Activated CD4-positive, alpha-beta T cell treated with anti-CD3 and anti-CD28 coated beads, Interleukin-2, amount 10 ng/mL, durations not matched to agents 7 days and 5 days (primary cell): ENCODE measurements at places on chromosomes 12 and 14.

DNA sequence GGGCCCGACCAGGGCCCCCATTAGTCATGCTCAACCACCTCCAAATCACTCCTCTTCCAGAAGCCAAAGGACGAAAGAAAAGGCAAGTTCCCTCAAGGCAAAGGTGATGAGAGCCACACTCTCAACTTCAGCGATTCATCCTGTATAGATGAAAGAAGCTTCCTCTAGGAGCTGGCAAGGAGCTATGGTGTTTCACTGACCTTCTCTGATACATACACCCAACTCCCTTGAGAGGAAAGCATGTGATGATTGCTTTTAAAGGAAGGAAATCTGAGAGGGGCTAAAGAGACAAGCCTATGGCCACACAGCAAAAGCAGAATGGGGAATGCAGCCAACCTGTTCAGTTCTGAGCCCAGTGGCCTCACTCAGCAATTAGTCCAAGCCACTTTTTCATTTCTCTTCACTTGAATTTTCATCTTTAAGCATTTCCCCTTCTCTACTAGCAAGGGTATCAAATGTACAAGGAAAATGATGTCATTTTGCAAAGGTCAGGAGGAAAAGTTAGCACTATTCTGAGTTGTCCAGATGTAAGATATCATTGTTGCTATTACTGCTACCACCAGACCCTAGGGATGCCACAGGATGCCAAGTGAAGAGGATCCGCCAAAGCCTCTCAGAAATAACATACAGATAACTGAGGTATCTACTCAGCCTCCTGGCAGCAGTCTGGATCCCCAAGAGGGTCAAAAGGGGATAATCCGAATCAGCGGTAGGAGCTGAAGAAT is 82.5 kb downstream of the MAP3K9 start:
- DNase-seq: no peak

- no peak for DNase-seq
These were observed 47.3 kb upstream of the FOS start for GRCh38 chr14:75231320-75231719.

DNA sequence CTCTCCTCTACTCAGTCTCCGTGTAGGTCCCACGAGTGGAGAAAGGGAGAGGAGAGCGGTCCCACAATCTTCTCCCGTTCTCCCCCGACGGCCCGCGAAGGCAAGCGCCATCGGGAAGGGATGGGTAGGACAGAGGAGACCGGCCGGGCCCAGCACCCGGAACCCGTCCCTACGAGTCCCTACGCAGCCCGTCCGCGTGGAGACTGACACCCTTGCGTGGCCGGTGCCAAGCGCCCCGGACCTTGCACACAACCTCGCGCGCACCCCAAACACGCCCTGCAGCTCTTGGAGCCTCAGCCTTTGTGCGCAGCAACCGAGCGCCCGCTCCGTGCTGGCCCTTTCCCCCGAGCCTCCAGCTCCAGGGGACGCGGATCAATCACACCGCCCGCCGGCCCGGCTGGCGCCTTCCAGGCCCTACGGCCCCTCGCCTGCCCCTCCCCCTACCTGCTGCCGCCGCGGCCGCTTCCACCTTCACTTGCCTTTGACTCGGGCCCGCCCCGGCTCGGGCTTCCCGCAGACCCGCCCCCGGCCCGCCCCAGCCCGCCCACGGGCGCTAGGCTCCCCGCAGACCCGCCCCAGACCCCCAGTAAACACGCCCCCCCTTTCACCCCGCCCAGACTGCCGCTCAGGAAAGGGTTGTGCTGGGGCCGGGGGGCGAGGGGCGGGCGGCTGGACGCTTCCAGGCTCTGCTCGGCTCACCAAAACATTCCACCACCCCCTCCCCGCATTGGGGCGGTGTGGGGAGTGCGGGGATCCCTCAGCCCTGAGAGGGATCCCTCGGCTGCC is at the start of gene NDRG2:
NDRG2 (minus strand) TSS at position 477 of the 786 bp plus-strand sequence. CDS start 1,746 bp downstream, outside the sequence.
- peak; percentile 76 for DNase-seq

- DNase-seq: no peak
These were observed 38.0 kb downstream of the DPF3 start for GRCh38 chr14:72855913-72856312.

DNA sequence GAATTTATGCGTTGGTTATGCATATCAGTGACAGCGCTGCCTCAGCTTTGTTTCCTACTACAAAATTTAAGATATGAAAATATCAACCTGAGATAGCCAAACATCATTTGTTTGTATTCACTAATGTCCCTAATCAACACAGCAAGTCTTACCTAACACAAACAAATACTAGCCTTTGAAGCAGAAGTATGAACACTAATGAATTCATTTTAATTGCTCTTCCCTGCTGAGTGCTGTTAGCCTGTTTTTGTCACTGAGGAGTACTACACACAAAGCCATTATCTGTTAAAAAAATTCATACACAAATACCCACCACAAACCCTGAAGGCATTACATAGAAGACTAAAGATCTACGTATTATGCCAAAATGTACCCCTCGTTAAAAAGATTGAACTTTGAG is 150.8 kb downstream of the HELB start:
- DNase-seq: no peak

DNA sequence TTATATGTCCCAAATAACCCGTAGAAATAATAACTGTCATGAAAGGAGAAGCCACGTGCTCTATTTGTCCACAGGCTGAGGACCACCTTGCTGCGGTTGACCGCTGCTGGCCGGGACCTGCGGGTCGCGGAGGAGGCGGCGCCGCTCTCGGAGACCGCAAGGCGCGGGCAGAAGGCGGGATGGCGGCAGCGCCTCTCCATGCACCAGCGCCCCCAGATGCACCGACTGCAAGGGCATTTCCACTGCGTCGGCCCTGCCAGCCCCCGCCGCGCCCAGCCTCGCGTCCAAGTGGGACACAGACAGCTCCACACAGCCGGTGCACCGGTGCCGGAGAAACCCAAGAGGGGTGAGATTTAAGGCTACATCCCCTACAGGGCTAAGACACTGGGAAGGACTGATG is 21.0 kb downstream of the RPGRIP1 start:
- DNase-seq: peak; percentile 9

DNA sequence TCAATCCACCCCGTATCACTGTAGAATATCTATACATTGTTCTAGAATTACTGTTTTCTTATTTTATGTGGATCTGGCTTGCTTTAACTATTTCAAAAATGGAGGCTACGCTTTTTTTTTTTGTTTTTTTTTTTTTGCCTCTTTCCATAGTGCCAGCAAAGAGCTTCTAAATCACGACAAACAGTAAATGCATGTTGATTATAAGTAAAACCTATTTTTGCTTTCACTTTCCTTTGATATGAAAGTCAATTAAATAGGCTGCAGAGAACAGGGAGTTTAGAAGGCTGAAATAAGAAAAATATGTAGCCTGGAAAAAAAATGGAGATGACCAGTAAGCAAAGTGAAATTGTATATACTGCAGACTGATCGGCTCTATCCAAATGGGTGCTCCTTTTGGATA is 112.3 kb upstream of the AMIGO2 start:
- no peak for DNase-seq

- no peak for DNase-seq
These were observed 97.7 kb upstream of the RGS6 start for GRCh38 chr14:71834284-71835204.

DNA sequence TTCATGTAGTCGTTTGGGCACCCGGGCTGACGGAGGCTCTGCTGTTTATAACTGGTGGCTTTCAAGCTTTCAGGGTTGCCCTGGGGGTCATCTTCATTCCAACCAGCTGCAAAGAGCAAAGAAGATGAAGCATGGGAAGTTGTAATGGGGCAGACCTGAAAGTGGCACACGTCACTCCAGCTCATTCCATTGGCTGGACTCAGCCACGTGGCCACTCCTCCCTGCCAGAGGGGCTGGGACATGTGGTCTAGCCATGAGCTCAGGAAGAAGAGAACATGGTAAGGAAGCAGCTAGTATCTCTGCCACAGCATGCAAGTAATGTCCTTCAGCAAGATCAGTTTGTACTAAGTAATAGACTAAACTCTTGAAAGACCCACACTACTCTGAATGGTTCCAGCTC is 51.7 kb upstream of the FERMT2 start:
- DNase-seq: no peak

GRCh38 chr14:50453869-50454268 is 57.2 kb upstream of the CDKL1 start:
- DNase-seq: no peak

DNA sequence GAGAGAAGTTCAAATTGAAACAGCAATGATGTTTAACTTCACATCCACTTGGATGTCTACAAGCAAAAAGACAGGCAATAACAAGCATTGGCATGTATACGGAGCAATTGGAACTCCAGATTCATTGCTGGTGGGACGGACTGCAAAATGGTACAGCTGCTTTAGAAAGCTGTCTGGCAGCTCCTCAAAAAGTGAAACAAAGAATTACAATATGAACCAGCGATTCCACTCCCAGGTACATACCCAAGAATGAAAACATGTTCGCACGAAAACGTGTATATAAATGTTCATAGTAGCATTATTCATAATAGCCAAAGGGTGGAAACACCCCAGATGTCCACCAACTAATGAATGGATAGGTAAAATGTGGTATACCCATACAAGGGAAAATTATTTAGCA is 125.7 kb downstream of the HMGA2 start:
- no peak for DNase-seq

GRCh38 chr14:20143911-20144310 is 5.3 kb downstream of the OR4N5 start:
- no peak for DNase-seq

- peak; percentile 11 for DNase-seq
These were observed 1.1 kb downstream of the IPO8 start for GRCh38 chr12:30694412-30695198.

DNA sequence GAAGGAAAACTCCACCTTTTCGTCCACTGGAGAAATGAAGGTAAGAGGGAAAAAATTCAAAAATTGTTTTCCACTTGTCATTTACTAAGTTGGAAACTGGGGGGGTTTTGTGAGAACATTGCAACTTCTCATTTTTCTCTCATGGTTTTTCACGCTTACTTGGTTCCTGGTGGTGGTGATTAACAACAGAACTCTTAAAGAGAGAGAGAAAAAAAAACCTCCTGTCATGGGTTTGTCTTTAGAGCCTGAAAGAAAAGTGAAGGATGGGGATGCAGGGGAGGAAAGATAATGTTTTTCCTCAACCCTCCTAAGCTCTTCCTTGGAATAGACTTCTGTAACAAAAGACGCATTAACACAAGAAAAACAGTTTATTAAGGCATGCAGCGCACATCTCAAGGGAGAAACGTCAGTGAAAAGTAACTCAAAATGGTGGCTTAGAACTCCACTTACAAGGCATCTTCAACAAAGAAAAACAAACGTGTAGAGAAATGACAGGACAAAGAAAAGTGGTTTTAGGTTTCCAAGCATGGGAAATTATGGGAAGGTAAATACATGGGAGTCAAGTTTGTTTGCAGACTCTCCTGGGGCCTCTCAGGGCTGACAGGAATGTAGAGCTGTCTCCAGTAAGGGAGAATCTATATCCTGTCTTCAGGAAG is 81.9 kb upstream of the ATF7IP start:
- DNase-seq: no peak

- no peak for DNase-seq
These were observed 62.1 kb upstream of the MAP1LC3B2 start for GRCh38 chr12:116497051-116497591.

GRCh38 chr14:76919431-76920330 is 93.5 kb downstream of the LRRC74A start:
- DNase-seq: peak; percentile 37

DNA sequence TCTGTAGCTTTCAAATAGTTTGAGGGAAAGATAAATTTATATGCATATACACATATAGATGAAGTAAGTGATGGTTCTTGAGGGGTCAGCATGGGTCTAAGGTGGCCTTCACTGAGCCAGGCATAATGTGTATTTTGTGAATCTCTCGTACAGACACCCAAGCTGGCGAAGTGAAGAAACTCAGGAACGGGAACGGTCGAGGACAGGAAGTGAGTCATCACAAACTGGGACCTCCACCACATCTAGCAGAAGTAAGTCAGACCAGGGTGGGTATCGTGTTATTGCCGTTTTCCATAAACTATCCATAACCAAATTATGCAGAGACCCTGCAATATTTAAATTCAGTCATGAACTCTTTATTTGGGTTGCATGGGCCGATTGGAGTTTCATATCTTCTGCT is 15.4 kb upstream of the TNS2 start:
- no peak for DNase-seq

GRCh38 chr12:117072736-117073490 is 26.3 kb downstream of the TESC start:
- DNase-seq: no peak

- no peak for DNase-seq
These were observed 53.5 kb downstream of the RASSF9 start for GRCh38 chr12:85782711-85783110.

DNA sequence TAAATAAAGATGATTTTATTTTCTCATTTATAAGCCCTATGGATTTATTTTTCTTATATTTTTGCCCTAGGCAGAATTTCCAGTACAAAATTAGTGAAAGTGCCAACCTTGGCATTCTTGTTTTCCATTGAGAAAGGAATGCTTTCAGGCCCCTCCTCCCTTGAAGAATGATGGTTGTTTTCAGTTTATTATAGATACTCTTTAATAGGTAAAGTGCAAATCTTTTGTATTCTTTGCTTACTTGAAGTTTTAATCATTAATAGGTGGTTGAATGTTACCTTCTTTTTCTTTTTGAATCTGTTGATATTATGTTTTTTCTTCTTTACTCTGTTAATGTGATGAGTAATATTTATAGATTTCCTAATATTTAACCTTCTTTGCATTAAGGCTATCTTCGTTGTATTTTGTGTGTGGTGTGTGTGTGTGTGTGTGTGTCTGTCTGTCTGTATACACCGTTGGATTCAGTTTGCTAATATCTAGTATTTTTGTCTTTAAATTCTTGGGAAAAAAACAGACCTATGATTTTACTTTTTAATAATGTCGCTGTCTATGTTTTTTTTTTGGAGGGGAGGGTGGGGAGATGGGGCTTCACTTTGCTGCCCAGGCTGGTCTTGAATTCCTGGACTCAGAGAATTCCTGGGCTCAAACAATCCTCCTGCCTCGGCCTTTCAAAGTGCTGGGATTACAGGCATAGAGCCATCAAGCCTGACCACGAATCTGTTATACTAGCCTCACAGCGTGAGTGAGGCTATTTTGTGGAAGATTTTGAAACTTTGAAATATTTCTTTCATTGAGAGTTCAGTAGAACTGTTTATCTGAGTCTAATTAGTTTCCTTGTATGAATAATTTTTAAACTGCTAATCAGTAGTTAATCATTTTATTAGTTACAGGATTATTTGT is 13.5 kb downstream of the SRGAP1 start:
- DNase-seq: no peak

DNA sequence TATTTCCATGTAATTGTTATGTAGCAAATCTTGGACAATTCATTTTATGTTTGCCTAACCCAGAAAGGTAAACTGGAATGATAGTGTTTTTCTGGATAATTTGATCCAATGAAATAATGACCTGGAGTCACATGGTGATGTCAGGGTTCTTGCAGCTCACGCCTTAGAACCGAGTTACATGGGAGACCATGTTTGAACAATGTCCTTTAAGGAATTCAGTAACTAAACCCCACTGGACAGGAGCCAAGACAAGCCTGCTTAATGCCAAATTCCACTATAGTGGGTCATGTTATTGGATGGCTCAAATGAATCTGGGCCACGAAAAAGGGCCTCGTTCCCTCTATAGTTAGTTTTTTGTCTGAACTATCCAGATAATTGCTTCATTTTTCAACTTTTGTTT is 255.8 kb upstream of the HMGA2 start:
- DNase-seq: no peak
